ENCODE measurements at places on chromosomes 5 and 9.

DNA sequence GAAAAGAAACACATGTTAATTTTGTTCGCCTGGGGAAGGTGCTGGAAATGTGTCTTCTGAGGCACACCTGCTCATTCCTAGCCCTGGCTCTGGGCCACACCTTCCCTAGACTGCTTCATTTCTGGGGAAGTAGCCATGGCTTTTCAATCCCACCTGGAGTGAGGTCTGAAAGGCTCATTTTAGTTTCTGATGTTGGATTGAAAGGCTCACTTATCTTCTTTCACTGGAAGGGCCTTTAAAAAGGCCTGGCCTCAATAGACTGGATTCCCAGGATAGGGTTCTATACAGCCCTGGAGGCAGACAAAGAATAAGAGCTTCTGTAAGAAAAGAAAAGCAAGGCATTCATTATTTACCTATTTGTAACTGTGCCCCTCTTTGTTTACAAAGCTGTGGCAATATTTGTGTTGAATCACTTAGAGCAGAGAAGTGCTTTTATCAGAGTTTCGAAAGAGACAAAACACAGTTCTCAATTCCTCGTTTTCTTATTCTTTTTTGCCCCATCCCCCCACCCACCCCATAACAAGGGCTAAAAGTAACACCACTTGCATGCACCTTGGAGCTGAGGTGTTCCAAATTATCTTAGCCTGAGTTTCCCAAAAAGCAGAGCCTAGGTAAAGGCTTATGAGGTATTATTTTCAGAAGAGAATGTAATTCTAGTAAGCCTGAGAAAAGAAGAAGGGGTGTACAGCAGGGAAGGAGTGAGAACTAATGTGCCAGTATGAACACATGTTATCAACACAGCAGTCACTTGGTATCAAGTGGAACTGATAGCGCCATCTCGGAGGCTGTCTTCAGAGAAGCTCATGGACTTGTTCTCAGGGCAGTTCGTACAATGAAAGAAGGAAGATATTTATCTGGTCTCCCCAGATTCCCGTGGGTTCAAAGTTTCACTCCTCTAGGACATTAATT lies 413.1 kb downstream of the KCTD16 start:
- DNase-seq = no peak

DNA sequence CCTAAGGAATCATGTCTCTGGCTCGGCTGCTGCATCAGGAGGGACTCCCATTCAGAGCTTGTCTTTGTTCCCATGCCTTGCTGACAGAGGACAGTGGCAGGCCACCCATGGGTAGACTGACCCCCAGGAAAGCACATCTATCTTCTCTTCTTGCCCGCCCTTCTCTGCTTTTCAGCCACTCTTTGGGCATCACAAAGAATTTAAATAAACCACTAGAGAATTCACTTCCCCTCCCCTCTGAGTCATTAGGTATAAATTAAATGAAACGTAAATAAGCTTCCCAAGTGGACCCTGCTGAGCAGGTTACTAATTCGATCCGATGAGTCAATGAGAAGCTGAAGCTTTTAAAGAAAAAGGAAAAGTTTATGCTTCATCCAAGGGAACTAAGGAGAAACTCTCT lies 97.0 kb downstream of the DRD1 start:
- no peak for DNase-seq

- DNase-seq = no peak
Measured at GRCh38 chr5:122429545-122430318, 117.7 kb downstream of the SNCAIP start.

- DNase-seq = no peak
Measured at GRCh38 chr5:75465480-75465879, 45.9 kb downstream of the CERT1 start.

DNA sequence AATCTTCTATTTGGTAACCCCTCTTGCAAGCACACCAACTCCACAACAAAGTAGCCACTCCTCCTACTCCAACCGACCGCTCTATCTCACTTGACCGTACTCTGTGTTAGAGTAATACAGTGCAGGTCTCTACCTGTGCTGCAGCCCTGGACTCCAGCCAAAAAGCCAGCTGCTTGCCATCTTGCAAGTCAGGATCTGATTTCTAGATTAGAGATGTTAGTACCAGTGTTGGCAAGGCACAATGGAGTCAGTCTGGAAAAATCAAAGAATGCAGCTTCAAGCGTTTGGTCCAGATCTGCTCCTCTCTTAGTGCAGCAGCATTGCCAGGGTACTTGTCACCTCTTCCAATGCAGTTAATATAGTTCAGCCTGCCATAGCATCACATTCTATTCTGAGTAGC lies 477.6 kb downstream of the ZSWIM6 start:
- DNase-seq = no peak

DNA sequence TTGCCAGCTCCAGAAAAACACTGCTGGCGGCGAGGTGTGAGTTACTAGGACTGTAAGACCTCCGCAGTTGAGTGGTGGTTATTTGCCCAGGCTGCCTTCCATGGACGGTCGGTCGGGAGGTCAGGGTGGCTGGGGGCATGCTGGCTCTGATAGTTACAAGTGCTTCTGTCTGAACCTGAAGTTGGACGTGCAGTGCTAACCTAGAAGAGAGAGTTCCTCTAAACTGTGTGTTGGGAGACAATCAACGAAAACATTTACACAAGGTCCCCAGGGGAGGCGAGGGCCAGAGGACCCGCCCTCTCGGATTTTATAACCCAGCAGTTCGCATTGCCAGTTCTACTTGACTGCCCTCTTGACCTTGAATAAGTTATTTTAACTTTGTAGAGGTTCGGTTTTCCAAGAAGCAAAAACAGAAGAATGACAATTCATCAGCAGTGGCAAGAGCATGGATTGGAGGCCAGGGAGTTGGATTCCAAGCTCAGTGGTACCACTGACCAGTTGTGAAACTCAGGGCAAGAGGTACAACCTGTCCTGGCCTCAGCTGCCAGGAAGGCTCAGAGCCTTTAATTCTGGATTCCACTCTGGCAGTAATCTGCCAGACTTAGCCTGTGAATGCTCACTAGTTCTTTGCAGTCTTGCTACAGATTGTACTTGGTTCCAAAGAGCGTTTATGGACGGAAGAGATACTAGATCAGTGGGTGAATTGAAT lies 28.7 kb upstream of the PDE8B start:
- no peak for DNase-seq

DNA sequence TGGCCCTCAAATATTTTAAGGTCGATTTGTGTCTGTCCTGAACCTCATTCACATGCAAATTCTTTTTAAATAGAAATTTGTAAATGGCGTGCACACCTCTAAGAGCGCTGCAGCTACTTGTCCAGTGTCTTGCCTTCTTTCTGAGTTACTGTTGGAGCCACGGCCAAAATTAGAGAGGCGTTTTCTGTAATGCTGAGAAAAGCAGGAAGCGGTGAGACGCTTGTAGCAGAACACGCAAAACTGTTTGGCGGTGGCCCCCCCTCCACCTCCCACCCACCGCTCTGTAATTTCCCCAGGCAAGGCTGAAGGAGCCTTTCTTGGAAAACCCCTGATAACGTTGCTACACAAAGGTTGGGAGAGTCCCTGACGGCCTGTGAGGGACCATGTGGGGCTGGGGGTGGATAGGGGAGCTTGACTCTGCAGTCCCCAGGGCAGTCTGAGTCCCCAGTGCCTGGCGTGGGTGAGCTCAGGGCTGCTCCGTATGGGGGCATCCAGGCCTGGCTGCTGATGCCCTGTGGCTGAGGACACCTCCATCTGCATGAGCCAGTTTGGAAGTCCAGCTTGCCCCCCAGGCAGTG lies 96.5 kb downstream of the GADD45G start:
- no peak for DNase-seq

DNA sequence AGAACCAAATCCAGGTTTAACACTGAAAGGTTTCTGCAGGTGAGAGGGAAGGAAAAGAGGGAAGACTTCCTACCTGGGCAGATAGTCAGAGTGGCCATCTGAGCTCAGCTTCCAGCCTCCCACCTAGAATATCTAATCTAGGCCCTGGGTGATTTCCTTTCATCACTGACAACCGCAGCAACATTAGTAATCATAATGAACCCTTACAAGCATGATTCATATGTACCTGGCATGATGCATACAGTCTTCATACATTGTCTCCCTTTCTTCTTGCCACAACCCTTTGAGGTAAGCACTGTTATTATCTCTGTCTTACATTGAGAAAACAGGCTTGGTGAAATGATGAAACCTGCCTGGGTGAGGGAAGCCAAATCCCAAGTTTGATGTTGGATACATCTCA lies 13.5 kb downstream of the AFAP1L1 start:
- no peak for DNase-seq

GRCh38 chr5:62011089-62011664 lies 294.8 kb upstream of the KIF2A start:
- DNase-seq = no peak

DNA sequence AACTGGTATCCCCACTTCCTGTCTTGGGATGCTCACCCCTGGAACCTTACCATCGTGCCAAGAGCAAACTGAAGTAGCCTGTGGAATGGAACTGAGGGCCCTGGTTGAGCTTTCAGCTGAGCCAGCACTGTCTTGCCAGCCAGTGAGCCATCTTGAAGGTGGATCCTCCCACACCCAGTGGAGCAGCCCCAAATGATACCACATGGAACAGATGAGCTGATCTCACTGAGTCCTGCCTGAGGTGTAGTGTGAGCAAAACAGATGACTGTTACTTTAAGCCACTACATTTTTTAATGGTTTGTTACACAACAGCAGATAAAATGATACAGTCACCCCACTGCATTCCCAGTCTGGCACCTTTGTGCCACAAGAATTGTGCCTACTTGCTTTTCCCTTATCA lies 2.2 kb upstream of the PCYOX1L start:
- no peak for DNase-seq

- DNase-seq = no peak
Measured at GRCh38 chr5:172905346-172906140, 53.7 kb upstream of the RPL26L1 start.

DNA sequence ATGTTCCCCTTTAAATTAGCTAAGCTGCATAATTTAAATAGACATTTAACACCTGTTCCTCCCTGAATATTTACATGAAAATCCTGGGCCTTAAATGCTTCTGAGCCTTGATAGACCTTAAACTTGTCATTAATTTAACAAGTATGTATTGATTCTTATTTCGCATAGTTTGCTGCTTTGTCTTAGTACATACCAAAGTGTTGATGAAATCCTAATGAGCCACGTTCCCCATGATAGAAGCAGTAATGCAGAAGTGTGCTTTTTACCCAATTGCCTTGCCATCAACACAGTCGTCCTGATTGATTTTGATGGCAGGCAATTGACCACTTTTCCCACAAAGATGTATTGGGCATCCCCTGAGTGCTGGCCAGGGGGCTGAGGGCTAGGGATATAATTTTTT lies 213.5 kb downstream of the SGCD start:
- no peak for DNase-seq

DNA sequence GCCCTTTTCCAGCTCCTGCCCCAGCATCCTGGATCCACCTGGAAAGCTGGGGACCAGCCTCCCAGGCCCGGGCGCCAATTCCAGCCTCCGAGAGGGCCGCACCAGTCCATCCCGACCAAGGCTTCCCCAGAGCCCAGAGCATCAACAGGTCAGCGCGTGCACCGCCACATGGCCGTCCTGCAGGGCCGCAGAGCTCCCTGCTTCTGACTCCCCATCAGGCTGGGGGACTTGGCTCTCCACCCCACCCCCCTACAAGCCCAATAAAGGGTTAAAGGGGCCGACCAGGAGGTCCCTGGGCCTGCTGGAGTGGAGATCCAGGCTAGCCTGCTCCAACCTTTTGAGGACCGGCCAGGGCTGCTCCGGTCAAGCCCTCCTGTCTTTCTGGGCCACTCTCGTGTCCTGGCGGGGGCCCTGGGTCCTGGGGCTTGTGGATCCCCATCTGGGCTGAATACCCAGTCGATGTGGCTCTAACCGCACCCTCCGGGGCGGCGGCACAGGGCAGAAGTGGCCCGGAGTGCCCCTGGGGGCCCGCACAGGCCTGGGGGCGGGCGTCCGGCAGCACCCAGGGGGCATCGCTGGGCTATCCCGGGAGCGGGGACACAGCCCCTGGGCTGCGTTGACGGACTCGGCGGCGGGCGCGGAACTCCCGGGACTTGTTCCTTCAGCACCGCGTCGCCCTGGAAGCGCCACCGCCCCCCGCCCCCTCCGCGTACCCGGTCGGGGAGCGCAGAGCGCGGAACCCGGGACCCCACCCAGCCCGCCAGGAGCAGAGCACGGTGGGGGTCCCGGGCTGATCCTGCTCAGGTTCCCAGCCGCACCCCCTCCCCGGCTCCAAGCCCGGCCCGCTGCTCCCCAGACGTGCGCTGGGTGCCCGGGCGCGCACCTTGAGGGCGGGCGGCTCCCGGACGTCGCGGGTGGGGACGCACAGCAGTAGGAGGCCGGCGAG lies 590 bp downstream of the ENTPD2 start:
- no peak for DNase-seq

DNA sequence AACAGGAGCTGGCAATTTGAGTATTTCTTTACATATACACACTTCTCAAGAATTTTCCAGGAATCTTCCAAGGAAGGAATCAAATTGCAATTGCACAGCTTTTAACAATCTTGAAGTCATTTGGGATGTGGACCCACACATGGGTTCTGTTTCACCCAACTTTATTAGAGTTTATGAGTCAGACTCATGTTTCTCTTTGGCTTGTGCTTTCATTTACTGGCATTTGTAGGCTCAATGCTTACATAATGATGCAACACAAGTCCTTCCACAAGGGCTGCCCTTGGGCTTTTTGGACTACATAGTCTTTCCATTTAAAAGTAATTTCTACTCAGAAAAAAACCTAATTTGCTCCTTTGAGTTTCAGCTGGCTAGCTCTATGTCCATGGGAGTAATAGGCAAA lies 4.6 kb upstream of the CDC37L1 start:
- peak; percentile 91 for DNase-seq

GRCh38 chr5:101976933-101977332 lies 319.2 kb downstream of the SLCO4C1 start:
- DNase-seq = no peak

DNA sequence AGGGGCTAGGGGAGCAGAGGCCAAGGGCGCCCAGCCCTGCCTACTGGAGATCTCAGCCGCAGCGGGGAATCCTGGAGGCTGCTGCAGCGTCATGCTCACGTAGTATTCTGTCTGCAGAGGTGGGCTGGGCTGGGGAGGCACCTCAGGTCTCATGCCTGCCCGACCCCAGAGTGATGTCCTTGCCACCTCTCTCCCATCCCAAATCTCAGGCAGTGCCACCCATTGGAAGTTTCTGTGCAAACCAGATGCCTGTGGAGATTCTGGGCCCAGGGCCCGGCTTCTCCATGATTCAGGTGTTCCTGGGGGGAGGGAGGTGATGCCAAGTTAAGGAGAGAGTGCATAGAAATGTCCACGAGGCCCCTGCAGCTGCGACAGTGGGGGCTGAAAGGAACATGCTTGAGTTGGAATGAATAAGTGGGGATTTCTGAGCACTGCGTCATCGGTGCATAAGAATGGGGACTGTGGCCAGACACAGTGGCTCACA lies 72.0 kb downstream of the ANKRD33B start:
- no peak for DNase-seq

DNA sequence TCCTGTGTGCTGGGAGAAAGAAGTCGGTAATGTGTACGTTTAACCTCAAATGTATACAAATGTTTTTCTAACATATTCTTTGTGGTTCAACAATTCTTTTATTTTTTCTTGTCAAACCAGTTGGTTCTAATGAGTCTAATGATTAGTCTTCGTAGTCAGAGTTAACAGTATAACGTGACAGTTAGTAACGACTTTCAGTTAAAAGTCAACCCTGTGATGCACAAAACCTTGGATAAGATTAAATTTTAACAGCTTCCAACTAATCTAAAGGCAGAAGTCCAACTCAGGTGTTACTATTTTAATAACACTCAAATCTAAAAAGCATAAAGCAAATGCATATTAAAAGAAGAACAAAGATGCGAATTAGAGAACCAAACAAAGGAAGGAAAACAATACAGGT lies 47.0 kb downstream of the SEMA6A start:
- no peak for DNase-seq

GRCh38 chr9:123941524-123942070 lies 11.7 kb upstream of the DENND1A start:
- DNase-seq = no peak
